ENCODE measurements at places on chromosomes 1 and 21. TPM values are rescaled to one million over a fixed set of nuclear protein-coding genes. Genes with fewer than 3 reads are reported as not detected.

The ATP1A2 gene
- total RNA-seq, result not detected

The LDLRAD1 gene
- not detected for total RNA-seq

The LCE1B gene
- total RNA-seq, result not detected

DNA sequence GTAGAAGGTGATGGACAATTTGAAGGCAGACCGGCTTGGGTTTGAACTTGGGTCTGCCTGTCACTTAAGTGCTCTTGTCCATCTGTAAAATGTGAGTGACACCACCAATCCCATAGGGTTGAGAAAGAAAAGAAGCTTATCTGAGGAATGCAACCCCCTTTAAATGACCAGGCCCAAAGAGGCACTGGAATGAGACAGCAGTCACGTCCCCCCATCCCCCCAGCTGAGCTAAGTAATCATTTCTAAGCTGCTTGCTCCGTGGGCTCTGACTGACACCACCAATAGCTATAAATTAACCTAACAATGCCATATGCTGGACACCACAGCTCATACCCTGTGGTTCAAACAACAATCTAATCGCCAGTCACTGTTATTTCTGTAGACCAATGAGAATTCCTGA is 15.1 kb downstream of the LCA5L start:
- no peaks in the 10 kb centered on the region for H3K4me1 ChIP-seq
- peaks cover 10% of the 10 kb centered on the region for H3K27me3 ChIP-seq
- no peak overlapping the region for H3K4me3 ChIP-seq
- H3K27ac ChIP-seq, result no peak overlapping the region

GRCh38 chr1:198699167-198700015 is 60.6 kb downstream of the PTPRC start:
- peaks cover 75% of the 10 kb centered on the region for H3K36me3 ChIP-seq
- peaks cover 68% of the 10 kb centered on the region for H3K4me1 ChIP-seq
- H3K27me3 ChIP-seq, result no peaks in the 10 kb centered on the region
- DNase-seq, result peak; percentile 86
- peak overlapping the region; percentile 83 for H3K27ac ChIP-seq

- peaks cover 84% of the 10 kb centered on the region for H3K27me3 ChIP-seq
- peak overlapping the region; percentile 20 for H3K27ac ChIP-seq
- peak; percentile 61 for DNase-seq
- H3K4me3 ChIP-seq, result peak overlapping the region; percentile 21
- H3K4me1 ChIP-seq, result peaks cover 14% of the 10 kb centered on the region
These were observed 12.7 kb downstream of the PAX7 start for GRCh38 chr1:18643154-18644012.

DNA sequence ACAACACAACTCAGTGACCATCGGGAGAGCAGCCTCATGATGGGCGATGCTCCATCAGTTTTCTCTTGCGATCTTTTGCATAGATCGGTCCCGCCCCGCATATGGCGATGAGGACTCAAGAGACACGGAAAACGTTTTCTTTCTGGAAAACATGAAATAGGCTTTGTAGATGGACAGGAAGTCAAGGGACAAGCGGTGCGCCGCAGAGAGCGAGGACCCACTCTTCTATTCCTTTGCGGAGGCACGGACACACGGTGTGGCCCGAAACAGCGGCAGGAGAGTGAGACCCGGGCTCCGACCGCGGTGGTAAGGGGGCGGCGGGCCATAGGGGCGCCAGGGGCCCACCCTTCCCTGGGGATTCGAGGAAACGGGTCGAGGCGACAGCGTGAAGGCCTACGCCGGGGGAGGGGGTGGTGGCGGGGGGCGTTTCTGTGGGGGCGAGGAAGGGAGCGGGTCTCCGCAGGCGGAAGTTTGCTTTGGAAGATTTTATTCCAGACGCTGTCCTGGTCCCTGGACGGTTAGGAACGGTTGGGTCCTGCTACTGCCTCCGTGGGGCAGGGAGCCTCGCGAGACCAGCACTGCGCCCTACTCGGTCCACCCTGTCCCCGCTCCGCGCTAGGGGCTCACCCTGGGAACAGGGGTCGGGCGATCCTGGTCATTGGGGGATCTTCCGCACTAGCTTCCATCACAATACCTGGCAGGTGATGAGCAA is 796 bp upstream of the TDRKH start:
- peak overlapping the region; percentile 90 for H3K27ac ChIP-seq
- DNase-seq, result peak; percentile 70
- peaks cover 25% of the 10 kb centered on the region for H3K4me1 ChIP-seq
- H3K4me3 ChIP-seq, result peak overlapping the region; percentile 100
- H3K36me3 ChIP-seq, result peaks cover 9% of the 10 kb centered on the region

DNA sequence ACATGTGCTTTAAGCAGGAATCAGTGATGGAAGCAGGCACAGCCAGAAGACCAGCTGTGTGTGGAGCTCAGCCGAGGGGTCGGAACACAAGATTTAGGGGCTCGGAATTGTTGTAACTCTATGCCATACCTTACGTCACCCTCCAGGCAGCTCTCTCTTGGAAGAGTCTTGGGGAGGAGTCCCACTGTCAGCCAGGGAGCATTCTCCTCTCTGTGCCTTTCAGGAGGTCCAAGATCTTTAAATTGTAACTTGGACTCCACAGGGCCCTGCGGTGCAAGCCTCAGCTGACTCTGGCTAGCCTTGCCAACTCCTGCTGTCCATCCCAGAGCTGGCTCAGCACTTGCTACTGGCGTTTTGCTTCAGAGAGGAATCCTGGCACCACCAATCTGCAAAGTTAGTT is 26.4 kb upstream of the ROR1 start:
- H3K36me3 ChIP-seq, result no peaks in the 10 kb centered on the region
- DNase-seq, result no peak
- H3K4me3 ChIP-seq, result no peak overlapping the region
- peaks cover 27% of the 10 kb centered on the region for H3K4me1 ChIP-seq
- no peak overlapping the region for H3K27ac ChIP-seq

GRCh38 chr1:7549277-7550161 is 221.6 kb upstream of the VAMP3 start:
- peak overlapping the region; percentile 92 for H3K27ac ChIP-seq
- peaks cover 14% of the 10 kb centered on the region for H3K4me1 ChIP-seq
- H3K36me3 ChIP-seq, result no peaks in the 10 kb centered on the region
- peak overlapping the region; percentile 36 for H3K4me3 ChIP-seq

GRCh38 chr21:42732033-42732410 is 78.6 kb downstream of the PDE9A start:
- peaks cover 3% of the 10 kb centered on the region for H3K27me3 ChIP-seq
- no peak for DNase-seq
- H3K4me1 ChIP-seq, result peaks cover 44% of the 10 kb centered on the region
- no peak overlapping the region for H3K27ac ChIP-seq

DNA sequence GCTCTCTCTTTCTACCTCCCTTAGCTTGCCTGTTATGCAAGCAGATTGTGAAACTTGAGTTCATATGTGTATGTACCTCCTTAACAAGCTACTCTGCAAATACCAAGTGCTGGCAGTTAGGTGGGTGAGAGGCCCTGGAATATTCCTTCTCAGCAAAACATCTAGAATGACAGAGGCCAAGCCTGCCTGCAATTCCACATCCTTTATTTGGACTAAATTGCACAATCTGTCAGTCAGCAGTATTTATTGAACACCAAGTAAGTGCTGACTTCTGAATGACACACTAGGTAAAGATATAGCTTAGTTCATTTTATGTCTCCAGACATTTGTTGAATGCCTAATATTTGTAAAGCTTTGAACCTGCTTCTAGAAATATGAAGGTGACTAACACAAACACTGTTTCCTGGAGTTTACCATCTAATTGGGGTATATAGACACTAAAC is 87.5 kb downstream of the RGL1 start:
- H3K4me3 ChIP-seq, result no peak overlapping the region
- H3K36me3 ChIP-seq, result peaks cover 5% of the 10 kb centered on the region
- H3K4me1 ChIP-seq, result peaks cover 25% of the 10 kb centered on the region
- H3K27ac ChIP-seq, result no peak overlapping the region

DNA sequence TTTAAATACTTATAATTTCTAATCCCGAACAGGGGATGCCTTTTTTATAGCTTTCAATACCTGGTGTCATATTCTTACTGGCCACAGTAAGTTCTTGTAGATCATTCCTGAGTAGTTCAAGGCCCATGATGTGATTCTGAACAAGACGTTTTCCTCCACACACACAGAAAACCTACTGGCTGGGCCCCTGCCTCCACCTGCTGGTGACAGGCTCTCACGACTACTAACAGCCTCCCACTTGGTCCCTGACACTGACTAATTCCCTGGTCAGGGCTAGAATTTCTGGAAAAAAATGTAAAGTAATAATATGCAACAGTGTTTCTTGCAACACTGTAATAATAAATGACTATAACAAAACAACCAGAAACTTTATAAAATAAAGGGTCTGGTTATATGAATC is 50.4 kb upstream of the RIPK4 start:
- peaks cover 5% of the 10 kb centered on the region for H3K4me1 ChIP-seq
- no peaks in the 10 kb centered on the region for H3K27me3 ChIP-seq
- DNase-seq, result peak; percentile 72
- no peak overlapping the region for H3K27ac ChIP-seq
- no peak overlapping the region for H3K4me3 ChIP-seq

DNA sequence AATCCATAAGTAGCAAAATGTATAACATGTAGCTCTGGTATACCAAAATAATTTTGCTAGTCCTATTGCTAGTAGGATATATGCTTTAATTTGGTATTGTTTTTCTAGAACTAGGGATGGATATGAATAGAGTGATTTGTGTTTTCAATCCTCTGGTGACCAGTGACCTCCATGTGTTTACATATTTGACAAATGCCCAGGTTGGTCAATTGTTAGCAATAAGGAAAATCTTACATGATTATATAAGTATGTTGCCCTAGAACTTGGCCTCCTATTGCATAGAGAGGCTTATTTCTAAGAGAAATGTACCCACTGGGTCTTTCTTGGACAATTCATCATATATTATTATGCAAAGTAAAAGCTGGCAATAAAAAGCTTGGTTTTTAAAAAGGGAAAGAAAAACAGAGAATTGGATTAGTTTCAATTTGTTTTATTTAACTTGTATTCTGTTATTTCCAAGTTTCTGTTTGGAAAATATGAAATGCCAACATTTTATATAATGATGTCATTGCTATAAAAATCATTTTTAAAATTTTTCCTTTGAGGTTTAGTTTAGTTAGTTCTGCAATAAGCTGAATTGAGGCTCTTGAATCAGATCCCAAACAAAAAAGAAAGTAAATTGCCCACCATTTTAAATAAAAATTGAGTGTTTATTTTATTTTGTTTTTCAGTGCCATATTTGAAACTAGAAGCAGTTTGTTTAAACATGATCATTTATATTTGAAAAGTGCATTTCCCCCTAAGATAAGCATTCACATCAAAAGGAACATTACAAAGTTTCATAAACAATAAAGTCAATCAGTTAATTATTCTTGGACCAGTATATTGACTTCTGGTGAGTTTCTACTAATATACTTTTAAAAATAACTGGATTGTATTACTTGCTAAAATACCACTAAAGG is 210.9 kb downstream of the ZC3H11B start:
- H3K4me1 ChIP-seq, result no peaks in the 10 kb centered on the region
- no peak overlapping the region for H3K27ac ChIP-seq
- no peak overlapping the region for H3K4me3 ChIP-seq
- no peaks in the 10 kb centered on the region for H3K27me3 ChIP-seq
- no peaks in the 10 kb centered on the region for H3K36me3 ChIP-seq

DNA sequence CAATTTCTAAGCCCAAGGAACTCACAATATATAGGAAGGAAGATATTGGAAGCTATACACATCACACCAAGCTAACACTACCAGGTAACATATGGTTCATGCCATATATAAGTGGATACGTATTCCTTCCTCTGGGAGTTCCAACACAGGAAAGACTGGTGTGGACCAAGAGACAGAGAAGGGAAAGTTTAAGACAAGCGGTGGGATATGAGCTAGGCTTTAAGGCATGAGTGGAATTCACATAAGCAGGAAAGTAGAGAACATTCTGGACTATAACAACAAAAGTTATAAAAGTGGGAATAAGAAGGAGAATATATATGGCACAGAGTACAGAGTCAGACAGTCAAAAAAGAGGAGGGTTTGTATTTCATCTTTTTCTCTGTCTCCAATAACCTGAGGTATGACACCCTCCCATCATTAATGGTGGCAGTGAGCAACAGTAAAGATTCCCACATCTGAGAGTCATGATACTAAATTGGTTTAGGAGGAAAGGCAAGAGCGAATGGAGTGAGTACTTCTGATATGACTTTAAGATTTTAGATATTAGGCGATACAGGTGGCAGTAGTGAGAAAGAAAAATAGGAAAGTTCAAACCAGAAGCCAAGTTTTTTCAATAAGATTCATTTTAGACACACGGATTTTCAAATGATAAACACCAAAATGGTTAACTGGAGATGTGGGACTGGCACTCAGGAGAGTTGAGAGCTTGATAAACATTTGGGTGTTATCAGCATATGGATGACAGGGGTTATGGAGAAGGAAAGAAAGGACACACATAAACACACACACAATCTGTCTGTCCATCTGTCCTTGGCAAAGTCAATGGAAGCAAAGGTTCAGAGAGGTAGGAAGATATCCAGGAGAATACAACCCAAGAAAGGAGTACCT is 87.4 kb upstream of the TTC39A start:
- peaks cover 2% of the 10 kb centered on the region for H3K4me1 ChIP-seq
- H3K27me3 ChIP-seq, result no peaks in the 10 kb centered on the region
- no peak overlapping the region for H3K4me3 ChIP-seq
- peaks cover 40% of the 10 kb centered on the region for H3K36me3 ChIP-seq
- H3K27ac ChIP-seq, result no peak overlapping the region

DNA sequence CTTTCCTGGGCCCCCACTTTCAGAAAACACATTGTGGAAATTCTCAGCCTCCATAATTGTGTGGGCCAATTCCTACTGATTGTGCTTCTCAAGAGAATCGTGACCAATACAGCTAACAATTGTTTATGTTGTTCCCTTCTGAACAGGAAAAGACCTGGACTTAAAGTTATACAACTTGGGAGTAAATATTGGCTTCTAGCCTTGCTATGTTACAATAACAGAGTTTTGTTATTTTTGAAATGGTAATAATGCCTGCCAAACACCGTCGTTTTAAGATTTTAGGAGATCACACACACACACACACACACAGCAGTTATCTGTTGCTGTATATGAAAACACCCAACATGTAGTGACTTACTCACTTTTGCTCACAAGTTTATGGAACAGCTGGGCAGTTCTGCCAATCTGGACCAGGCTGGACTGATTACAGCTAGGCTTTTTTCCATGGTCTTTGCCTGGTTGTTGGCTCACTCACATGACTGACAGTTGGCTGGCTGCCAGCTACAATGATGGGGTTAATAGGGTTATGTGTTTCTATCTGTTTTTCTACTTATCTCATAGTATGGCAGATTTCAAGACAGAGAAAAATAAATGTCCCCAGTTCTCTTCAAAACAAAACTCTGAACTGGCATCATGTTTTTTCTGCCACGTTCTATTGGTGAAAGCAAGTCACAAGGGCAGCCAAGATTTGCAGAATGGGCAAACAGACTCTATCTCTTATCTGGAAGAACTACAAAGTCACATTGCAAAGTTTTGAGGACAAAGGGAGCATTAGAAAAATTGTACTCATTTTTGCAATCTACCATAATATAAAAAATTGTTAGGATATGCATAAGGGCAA is 447.5 kb downstream of the NEGR1 start:
- no peaks in the 10 kb centered on the region for H3K4me1 ChIP-seq
- H3K27me3 ChIP-seq, result no peaks in the 10 kb centered on the region
- H3K36me3 ChIP-seq, result no peaks in the 10 kb centered on the region

- H3K27me3 ChIP-seq, result no peaks in the 10 kb centered on the region
- no peak for DNase-seq
- H3K27ac ChIP-seq, result no peak overlapping the region
These were observed 15.8 kb downstream of the KCNQ4 start for GRCh38 chr1:40799351-40799867.
